ENCODE measurements at places on chromosomes 13 and 19.

GRCh38 chr19:50435627-50436026 lies 2.9 kb downstream of the MYBPC2 start:
- no peak for DNase-seq

GRCh38 chr13:45700971-45701900 lies 884 bp upstream of the CBY2 start:
- peak; percentile 18 for DNase-seq

- no peak for DNase-seq
Observed at GRCh38 chr13:39938596-39938995, 283.1 kb downstream of the COG6 start.

DNA sequence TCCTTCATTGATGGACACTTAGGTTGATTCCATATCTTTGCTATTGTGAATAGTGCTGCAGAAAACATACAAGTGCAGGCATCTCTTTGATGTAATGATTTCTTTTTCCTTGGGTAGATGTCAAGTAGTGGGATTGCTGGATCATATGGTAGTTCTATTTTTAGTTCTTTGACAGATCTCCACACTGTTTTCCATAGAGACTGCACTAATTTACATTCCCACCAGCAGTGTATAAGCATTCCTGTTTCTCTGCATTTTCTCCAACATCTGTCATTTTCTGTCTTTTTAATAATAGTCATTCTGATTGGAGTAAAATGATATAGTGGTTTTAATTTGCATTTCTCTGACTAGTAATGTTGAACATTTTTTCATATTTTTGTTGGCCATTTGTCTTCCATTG lies 116.7 kb downstream of the LMO7 start:
- no peak for DNase-seq

DNA sequence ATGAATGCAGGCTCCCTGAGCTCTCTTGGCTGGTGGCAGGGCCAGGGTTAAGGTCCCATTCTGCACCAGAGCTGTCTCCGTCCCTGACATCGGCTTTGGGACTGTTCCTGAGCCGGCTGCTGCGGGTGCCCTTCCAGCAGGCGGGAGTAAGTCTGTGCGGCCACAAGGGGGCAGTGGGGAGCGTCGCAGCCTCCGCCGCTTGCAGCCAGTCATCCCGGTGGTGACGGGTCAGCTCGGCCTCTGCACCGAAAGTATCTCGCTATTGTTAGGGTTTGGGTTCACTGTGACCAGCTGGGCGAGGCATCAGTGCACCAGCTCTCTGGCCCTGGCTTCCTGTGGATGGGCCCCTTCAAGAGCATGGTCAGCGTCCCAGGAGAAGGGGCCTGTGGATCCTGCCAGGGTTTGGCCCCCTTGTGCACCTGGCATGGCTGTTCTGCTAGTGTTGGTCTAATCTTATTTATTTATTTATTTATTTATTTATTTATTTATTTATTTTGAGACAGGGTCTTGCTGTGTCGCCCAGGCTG lies 15.1 kb downstream of the NDUFB7 start:
- peak; percentile 77 for DNase-seq

GRCh38 chr13:36105726-36106125 lies 25.5 kb downstream of the DCLK1 start:
- no peak for DNase-seq

- DNase-seq: no peak
Observed at GRCh38 chr19:46813839-46814358, 25.5 kb upstream of the SLC1A5 start.

DNA sequence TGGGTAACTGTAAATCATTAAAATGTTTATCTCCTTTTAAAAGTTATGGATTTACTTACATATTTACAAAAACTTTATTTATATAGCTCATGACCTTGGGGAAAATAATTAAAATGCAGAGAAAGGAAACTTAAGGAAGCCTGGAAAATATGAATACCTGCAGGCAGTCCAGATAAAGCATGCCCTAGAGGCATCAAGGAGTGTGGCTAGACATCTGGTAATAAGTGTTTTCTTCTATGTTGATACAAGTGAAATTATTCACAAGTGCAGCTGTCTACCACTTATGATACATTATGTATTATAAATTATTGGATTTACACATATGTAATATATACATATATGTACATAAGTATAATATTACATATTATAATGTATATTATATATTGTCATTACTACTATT lies 207.9 kb downstream of the LMO7 start:
- no peak for DNase-seq

- DNase-seq: no peak
Observed at GRCh38 chr19:39218230-39219007, 14.4 kb upstream of the SYCN start.

DNA sequence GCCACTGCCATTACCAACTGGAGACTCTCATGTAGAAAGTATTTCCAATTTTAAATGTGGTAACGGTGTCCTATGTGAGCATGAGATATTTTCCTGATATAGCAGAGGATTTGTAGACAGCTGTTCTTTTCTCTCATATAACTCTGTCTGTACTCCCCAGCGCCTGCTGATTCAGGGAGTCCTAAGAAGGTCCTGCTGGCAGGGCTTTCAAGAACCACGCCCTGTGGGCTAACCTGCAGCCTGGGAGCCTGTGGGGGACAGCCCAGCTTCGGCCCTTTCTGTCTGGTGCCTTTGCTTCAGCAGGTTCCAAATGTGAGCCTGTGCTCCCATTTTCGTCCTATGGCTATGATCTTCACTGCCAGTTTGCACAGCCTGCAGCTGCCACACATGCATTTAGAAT lies 316.8 kb downstream of the ATP8A2 start:
- no peak for DNase-seq

Data from stimulated activated CD4-positive, alpha-beta T cell treated with anti-CD3 and anti-CD28 coated beads, Interleukin-4, amount 100 ng/mL, for 24 hours (primary cell).